ENCODE measurements at places on chromosomes 7 and 10.

- no peak for DNase-seq
Measured at GRCh38 chr10:5564537-5565204, 39.9 kb downstream of the CALML3 start.

DNA sequence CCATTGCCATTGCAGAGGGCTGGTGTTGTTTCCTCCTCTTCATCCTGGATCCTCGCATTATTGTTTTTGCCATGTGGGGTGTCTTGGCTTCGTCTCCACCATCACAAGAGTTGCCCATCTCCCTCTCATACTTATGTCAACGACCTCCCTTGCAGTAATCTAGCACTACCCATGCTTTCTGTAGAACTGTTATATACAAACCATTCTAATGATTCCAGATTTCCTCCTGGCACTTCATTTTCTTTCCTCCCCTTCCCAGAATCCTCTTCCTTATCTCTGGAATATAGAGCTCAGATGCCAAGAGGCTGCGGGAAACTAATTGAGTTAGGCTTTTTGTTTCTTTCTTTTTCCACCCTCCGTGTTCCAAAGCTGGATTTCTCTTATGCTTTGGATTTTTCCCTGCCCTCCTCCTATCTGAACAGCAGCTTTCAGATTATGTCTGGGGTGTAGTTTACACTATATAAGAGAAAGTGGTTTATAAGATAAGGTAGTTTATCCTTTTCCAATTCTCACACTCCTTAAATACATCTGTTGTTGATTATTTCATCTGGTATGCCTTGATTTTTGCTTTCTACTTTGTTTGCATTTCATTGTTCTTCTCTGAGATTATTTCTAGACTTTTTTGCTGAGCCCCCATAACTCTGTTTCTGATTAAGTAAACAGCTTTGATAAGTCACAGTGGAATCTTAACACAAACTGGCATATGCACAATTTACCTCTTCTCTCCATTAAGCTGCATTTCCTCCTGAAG is 264.1 kb downstream of the BICC1 start:
- DNase-seq: no peak

- DNase-seq: no peak
Measured at GRCh38 chr10:114100848-114101741, 57.4 kb downstream of the ADRB1 start.

DNA sequence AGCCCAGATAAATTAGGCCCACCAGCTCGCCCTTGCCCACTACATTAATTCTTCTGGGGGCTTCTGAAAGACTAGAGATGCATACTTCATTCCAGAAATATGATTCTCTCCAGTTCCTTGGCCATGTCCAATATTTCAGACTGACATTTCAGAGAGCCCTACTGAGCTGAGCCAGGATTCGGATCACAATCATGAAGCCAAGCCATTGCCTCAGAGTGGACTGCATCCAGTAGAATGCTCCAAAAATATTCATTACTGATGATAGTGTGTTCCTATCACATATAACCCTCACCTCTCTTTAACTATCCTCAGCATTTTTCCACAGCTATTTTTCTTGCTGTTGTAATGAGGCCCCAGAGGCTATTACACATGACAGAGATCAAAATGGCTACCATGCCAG is 38.7 kb downstream of the ARMH3 start:
- no peak for DNase-seq

DNA sequence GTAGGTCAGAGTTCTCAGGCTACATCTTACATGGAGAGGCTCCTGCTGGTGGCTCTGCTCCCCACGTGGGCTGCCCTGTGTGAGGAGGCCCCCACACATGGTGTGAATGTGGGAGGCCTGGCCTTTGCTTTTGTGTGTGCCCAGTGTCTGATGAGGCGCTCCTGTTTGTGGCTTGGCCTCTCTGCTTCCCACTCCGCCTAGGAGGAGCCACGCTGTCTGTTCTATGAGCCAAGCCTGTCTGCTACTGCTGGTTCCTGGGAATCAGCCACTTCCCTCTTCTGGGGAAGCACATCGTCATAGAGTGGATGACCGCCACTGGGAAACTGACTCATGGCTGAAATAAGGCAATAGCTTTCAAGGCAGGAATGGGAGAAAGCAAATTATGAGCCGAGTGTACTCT is 87.1 kb downstream of the CYP26A1 start:
- no peak for DNase-seq

- no peak for DNase-seq
Measured at GRCh38 chr10:116211682-116212081, 61.3 kb downstream of the GFRA1 start.

DNA sequence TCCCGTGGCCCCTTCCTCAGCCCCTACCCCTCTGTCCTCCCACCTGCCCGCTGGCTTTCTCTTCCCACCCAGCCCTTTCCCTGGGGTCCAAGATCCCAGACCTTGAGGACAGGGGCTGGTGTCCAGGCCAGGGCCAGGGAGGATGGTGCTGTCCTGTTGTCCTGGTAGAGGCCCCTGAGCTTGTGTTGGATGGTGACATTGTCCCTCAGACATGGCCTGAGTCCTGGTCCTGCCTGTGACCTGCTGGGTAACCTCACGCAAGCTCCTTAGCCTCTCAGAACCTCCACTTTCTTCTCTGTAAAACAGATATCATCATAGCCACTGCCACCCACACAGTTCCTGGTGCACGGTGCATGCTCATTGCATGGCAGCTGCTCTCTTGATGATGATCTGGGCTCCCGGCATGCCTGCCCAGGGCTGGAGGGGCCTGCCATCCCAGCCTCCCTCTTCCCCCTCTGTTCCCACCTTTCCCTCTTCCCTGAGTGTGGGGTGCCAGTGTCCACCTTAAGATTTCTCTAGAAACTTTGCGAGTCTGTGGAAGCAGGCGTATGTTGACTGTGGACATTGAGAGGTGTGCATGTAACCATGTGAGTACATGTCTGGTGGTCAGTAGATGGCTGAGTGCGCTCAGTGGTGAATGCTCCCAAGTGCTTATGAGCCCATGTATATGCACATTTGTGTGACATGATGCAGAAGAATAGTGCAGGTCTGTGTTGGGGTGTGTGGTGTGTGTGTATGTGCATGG is 60.4 kb downstream of the NEURL1 start:
- no peak for DNase-seq

- DNase-seq: no peak
Measured at GRCh38 chr7:107007007-107007891, 37.3 kb upstream of the PRKAR2B start.

DNA sequence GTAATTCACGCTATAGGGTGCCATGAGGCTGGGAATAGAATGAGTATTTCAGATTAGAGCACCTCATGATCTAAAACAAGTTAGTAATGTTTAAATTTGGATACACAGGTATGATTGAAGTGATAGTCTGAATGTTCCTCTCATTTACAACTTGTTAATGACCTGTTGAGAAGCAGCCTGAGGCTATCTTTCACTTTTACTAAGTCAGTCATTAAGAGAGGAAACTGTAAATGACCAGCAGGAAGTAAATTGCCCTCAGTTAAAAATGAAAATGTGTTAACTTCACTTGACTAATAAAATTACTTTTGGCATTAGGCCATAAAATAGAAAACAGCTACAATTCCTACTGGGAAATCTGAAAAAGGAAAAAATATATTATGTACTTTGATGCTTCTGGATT is 1042.0 kb downstream of the DNAJB9 start:
- peak; percentile 56 for DNase-seq

DNA sequence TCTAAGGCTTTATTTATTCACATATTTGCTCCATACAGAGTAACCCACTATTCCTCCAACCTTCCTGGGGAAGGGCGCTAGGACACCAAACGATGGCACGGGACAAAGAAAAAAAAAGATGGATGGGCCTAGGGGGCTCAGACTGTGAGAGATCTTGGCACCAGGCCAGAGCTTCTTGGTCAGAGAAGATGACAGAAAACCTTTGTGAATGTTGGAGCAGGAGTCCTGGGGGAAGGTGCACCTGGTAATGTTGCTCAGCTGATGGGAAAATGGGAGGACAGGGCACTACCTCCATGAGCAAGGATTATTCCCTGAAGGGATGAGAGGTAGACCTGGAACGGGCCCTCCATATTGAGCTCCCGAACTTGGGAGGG is 1.4 kb upstream of the SH3PXD2A start:
- no peak for DNase-seq

- DNase-seq: no peak
Measured at GRCh38 chr10:31645786-31646185, 282.8 kb downstream of the ARHGAP12 start.
